ENCODE measurements at places on chromosomes 3 and 15.

GRCh38 chr3:155785662-155786295 is 20.3 kb downstream of the C3orf33 start:
- peak; percentile 3 for DNase-seq

DNA sequence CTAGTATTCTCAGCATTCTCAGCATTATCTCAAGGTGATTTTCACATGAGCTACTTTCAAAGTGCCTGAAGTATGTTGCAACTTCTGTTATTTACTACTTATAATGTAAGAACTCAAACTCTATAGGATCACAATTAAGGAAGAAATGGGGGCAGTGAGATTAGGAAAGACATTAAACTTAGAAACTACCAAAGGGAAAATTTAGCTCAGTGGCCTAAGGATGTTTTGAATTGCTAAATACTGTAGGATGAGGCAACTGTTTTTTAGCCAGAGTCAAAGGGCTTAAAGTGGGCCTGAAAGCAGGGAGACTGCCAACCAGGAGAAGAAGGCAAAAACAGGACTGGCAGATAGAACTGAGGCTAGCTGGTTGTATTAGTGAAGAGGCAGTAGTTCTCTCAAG is 55.5 kb upstream of the MBNL1 start:
- no peak for DNase-seq

- no peak for DNase-seq
These were observed 33.4 kb downstream of the IGDCC3 start for GRCh38 chr15:65344214-65344913.

DNA sequence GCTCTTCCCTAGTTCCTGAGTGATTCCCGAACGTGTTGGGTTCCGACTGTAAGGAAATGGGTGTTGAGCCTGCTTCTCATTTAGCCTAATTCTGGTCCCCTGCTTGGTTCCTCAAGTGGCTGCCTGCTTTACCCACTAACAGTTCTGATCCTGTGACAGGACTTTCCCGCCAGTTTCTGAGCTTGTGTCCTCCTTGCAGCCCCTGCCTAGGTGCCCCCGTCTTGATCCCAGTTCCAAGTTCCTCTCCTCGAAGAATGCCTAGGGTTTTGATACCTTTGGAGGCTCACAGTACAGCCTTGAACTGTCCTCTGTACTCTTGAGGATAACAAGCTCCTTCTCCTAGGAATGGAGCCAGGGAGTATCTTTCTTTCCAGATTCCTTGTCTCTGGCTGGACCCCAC is 12.0 kb upstream of the RASGRF1 start:
- DNase-seq: no peak

- no peak for DNase-seq
These were observed 1.7 kb downstream of the CNOT10 start for GRCh38 chr3:32686713-32687112.

- no peak for DNase-seq
These were observed 57.2 kb upstream of the RGMA start for GRCh38 chr15:93146196-93146595.

DNA sequence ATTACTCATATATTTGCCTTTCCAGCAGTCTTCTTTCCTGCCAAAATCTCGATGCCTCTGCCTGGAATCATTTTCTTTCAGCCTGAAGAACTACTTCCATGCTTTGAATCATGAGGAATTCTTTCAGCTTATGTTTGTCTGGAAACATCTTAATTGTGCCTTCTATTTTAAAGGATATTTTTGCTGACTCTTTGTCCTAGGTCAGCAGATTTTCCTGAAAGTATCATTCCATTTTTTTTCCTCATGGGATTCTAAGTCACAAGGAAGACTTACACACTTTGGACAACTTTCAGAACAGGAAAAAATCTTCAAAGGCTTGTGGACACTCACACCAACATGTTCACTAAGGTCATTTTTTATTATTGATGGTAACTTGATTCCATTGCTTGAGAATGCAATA is 10.1 kb downstream of the PRR23E start:
- DNase-seq: no peak

- no peak for DNase-seq
These were observed 151.3 kb downstream of the MFSD1 start for GRCh38 chr3:158953131-158953530.

DNA sequence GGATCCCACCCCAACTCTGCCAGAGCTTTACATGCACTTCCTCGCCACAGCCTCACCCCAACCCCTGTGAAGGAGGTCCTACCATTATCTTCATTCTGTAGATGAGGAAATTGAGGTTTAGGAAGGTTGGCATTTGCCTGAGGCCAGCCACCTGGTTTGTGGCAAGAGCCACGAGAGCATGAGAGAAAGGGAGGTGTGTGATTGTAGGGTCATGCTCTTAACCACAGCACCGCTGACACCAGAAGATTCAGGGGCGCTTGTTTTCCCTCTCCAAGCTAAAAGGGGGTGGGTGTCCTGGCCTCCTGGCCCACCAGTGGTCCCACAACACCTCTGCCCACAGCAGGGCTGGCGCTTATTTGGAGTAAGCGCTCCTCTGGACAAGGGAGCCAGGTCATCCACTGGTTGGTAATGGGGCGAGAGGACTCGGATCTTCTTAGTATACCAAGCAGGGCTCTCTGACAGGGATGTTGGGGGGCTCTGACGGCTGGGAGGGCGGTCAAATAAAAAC is 691 bp downstream of the RHCG start:
- no peak for DNase-seq

GRCh38 chr3:98967758-98968157 is 66.3 kb upstream of the DCBLD2 start:
- no peak for DNase-seq

DNA sequence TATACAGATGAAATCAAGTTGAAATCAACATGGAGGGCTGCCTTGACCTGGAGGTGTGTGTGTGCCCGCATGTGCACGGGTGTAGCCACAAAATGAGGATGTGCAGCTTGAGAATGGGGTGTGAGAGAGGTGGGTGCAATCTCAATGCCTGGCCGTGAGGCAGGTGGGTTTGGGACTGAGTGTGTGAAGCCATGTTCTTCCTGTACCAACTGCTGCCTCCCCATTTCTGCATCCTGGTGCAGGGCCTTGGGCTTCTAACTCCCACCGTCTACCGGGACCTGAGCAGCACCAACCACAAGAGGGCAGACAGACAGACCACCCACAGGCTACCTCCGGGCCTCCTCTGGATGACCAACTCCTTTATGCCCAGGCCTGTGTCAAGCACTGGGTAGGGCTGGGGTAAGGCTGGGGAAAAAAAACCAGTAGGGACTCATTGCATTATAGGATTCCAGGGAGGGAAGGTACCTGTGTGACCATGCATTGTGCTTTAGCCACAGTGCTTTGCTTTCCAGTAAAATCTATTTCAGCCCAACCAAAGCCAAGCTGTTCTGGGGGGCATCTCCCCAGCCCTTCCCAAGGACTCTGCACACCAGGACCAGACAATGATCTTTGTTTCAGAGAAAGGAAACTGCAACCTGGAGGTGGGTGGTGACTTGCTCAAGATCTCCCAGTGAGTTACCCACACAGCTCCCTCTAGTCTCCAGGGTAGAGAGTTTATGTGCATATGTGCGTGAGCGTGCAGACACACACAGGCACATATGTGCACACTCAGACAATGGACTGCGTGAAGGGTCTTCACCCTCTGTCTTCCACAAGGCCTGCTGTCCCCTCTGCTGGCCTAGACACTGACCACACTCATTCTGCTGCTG is 162.2 kb upstream of the TLE3 start:
- no peak for DNase-seq

DNA sequence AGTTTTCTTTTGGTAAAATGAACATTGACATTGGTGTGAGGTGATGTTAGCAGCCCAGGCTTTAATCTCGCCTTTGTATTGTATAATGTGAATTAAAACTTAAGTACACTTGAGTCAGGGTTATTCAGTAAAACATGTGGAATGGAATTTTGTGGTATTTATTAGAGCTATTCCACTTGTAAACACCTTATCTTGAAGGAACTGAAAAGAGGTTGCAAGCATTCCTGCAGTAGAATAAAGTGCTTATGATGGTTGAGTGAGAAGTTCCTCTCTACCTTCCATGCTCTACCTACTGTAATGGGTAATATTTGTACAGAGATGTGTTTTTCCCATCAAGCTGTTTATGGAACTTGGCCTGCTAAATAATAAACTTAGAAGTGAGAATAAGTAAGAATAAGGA is 36.1 kb downstream of the HMG20A start:
- no peak for DNase-seq

GRCh38 chr3:52798978-52799476 is 4.4 kb downstream of the ITIH3 start:
- no peak for DNase-seq

- DNase-seq: no peak
These were observed 611.4 kb upstream of the NAALADL2 start for GRCh38 chr3:174247687-174248152.

- DNase-seq: no peak
These were observed 4.1 kb upstream of the TYRO3 start for GRCh38 chr15:41554915-41555314.

- DNase-seq: no peak
These were observed 213.4 kb downstream of the ERC2 start for GRCh38 chr3:56254835-56255234.

GRCh38 chr15:63502843-63503738 is 1.3 kb upstream of the USP3 start:
- no peak for DNase-seq

- DNase-seq: peak; percentile 40
These were observed 7.3 kb upstream of the ISG20 start for GRCh38 chr15:88631464-88632028.

DNA sequence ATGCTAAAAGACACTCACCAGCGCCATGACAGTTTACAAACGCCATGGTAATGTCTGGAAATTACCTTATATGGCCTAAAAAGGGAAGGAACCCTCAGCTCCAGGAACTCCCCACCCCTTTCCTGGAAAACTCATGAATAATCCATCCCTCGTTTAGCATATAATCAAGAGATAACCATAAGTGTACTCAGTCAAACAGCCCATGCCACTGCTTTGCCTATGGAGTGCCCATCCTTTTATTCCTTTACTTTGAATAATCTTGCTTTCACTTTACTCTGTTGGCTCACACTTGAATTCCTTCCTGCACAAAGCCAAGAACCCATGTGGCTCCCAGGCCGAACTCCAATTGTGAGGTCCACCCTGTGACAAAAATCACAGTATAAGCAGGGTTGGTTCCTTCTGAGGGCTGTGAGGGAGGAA is 19.1 kb upstream of the FSTL1 start:
- DNase-seq: no peak

GRCh38 chr3:11774296-11774877 is 72.3 kb downstream of the TAMM41 start:
- DNase-seq: peak; percentile 0

GRCh38 chr3:101414121-101414520 is 93.7 kb upstream of the IMPG2 start:
- DNase-seq: peak; percentile 63

GRCh38 chr3:115615001-115615814 is 8.1 kb upstream of the GAP43 start:
- no peak for DNase-seq

DNA sequence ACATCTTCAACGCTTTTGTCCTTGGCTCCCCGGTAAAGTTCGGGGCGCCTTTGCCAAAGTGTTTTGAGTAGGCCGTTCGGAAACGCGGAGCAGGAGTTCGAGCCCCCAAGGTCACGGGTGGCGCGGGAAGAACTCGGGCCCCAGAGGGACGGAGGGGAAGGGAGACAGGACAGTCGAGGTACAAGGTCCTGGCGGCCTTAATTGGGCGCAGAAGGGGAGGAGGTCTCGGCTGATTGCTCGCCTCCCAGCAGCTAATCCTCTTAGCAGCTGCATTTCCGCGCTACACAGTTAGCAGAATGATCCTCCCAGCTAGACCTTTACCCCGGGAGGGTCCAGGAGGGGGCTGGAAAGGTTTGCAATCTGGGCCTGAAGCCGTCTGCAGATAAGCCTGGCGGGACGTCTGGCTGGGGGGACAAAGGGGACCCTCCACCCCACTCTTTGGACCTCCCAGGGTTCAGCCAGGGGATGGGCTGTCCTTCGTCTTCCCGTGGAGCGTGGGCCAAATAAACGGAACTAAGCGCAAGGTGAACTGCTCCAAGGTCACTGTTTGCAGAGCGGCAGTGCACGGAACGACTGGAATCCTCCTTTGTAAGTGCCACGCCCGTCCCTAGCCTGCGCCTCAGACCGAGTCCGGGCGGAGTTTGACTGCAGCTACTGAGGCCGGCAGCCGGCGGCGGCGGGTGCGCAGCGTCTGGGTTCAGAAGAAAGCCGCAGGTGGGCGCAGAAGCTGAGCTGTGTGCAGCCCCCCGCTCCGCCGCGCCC is 7.2 kb downstream of the EOMES start:
- no peak for DNase-seq

Data from NCI-H774 (cell line).